Activated CD8-positive, alpha-beta memory T cell treated with anti-CD3 and anti-CD28 coated beads for 24 hours (primary cell): ENCODE measurements at places on chromosomes 1 and 21.

GRCh38 chr1:39003794-39004193 lies 12.7 kb downstream of the AKIRIN1 start:
- no peak for DNase-seq

DNA sequence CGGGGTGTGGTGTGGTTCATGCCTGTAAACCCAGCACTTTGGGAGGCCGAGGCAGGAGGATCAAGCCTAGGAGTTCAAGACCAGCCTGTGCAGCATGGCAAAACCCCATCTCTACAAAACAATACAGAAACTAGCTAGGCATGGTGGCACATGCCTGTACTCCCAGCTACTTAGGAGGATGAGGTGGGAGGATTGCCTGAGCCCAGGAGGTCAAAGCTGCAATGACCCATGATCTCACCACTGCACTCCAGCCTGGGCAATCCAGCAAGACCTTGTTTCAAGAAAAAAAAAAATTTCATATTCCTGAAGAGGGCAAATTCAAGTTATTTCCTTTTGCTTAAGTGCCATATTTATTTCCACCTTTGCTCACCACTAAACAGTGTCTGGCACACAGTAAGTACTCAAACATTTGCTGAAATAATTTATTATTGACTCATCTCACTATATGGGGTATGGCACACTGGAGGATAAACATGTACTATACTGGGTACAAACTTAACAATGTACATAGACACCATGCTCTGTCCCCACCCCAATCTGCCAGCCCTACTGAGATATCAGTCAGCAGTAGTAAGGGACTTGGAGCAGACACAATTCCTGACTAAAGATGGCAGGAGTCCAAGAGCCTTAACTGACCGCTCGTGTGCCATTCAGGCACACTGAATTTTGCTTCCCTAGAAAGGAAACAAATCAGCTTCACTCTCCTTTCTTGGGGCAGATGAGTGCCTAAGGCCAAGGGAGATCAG lies 15.5 kb downstream of the MEAF6 start:
- no peak for DNase-seq

GRCh38 chr1:17004466-17005364 lies 7.0 kb downstream of the ATP13A2 start:
- no peak for DNase-seq

DNA sequence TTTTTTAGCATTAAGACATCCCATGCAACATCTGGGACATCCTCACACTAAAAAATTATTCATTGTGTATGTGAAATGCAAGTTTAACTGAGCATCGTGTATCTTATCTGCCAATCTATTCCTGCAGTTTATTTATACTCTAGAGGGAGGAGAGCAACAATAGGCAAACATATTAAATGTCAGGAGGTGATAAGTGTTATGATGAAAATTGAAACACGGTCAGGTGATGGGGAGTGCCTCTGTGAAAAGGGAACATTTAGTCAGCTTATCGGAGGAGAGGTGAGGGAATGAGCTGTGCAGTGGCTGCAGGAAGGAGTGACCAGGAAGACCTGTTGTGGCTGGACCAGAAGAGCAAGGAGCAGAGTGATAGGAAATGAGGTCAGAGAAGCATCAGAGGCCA lies 775 bp upstream of the EFCAB14 start:
- no peak for DNase-seq

DNA sequence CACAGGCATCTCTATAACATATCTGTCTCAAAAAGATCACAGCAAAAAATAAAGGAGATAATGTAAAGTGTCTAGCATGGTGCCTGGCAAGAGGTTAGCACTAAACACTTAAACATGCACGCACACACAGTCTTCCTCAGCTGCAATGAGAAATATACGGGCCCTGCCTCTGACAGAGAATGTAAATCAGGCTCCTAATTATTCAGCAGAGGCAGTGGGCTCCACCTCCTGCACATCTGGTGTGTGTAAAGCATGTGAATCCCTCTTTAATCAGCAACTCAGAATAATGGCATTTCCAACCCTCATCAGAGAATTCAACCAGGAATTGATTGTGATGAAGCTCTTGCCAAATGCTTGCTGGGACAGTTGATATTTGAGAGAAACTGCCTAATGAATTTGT lies 85.6 kb upstream of the KCNA3 start:
- no peak for DNase-seq

DNA sequence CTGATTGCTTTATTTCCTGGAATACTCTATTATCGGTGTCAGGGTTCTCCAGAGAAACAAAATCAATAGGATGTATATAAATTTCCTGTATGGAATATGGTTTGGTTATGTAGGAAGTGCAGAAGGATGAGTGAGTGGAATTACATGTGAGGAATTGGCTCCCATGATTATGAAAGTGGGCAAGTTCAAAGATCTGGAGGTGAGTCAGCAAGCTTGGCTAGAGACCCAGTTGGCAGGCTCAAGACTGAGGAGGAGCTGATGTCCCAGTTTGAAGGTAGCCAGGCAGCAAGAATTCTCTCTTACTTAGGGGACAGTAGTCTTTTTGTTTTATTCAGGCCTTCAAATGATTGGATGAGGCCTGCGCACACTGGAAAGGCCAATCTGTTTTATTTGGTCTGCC lies 57.5 kb downstream of the MAP3K7CL start:
- DNase-seq: no peak

- DNase-seq: no peak
These were observed 12.0 kb upstream of the CTSS start for GRCh38 chr1:150777544-150777943.
